ENCODE measurements at places on chromosomes 3 and 15.
A peak's percentile ranks its signal among the peaks of the same experiment; 100 is the strongest.

DNA sequence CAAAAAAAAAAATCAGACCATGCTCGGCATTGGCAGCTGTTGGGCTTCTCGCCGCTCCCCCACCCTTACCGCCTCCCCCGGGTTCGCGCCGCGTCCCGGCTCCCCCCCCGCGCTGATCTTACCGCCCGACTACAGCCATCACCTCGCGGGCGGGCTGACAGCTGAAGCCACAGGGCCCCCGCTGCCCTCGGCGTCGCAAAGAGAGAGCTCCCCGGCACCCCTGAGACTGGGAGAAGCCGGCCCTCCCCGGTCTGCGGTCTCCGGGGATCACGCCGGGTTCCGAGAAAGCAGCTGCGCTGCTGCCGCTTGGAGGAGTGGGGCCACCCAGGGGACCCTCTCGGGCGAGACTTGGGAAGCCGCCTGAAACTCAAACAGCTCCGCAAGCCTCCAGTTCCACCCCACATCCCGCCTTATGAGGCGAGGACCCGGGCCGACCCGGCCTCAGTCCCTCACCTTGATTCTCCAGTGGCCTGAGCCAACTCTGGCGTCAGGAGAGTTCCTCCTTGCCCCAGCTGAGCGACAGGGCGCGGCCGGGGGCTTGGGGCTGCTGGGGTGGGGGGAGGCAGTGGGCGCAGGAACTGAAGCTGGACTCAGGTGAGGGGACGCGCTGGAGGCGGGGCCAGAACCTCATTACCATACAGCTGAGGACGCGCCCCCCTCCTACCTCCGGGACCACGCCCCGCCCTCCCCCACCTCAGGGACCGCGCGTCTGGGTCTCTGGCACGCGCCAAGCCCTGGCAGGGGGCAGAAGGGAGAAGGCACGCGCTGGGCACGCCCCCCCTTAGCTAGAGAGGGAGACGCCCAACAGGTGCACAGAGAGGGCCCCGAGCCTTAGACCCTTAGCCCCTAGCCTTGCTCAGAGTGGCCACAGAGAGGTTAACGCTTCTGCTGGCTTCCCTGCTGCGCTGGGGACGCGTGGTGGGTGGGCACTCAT, 1.0 kb upstream of the DLL4 start:
- DNase-seq, result no peak

GRCh38 chr3:185549122-185549521, 3.3 kb downstream of the LIPH start:
- no peak for DNase-seq

DNA sequence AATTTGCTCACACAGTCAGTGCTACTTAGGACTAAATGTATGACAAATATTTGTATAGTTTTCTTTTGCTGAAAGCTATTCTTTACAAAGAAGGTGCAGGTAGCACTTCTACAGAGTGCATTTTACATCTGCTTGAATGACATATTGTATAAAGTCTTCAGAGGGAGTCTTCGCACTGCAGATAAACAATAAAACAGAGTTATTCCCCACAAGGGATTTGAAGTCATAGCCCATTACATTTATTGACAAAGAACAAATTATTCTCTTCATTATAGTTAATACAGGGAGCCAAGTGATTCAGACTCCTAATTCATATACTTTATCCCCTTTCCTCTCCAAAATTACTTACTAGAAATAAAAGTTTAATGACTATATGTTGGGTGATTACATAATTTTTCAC, 529.7 kb downstream of the EDEM1 start:
- DNase-seq, result no peak

DNA sequence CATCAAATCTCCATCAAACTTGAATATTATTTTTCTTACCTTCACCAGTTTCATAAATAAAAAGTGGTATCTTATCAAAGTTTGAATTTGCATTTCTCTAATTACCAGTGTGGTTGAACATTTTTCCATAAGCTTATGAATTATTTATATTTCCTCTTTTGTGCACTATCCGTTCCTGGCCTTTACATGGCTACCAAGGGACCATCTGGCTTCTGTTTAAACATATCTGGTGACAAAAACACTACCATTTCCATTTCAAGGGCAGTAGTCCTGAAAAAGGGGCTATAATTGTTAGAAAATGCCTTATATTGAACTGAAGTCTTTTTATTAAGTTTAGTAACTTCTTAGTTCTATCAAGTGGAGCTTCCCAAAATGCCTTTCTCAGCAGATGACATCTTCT, 44.3 kb upstream of the TM4SF4 start:
- no peak for DNase-seq

DNA sequence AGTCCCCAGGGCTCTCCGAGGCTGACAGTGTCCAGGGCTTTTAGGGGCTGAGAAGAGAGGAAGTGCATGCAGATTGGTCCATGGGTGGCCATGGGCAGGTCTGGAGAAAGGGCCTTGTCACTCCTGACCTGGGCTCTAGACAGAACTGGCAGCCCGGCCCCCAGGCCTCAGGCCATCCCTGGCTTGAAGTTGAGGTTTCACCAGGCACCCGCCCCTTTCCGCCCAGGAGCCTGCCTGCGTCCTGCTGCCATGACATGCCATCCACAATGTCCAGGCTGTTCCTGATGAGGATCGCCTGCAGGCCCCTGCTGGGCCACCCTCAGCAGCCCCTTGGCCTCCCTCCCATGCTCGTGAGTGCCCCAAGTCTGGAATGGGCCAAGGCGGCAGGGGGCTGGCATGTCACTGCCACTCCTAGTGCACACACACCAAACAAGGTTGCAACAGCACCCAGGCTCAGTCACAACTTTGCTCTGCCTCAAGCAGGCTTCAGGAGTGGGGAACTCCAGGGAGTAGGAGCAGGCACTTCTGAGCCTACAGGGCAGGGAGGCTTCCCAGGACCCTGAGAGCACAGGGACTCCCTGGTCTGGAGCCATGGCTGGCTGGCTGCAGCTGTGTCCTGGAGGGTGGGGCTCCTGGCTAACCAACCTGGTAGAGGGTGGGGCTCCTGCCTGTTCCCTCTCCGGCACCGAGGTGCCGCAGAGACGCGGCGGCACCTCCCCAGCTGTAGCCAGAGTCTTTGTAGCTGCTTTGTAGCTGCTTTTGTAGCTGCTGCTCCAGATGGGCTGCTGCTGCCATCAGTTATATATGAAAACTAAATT, 1457.1 kb upstream of the GBE1 start:
- DNase-seq, result no peak

DNA sequence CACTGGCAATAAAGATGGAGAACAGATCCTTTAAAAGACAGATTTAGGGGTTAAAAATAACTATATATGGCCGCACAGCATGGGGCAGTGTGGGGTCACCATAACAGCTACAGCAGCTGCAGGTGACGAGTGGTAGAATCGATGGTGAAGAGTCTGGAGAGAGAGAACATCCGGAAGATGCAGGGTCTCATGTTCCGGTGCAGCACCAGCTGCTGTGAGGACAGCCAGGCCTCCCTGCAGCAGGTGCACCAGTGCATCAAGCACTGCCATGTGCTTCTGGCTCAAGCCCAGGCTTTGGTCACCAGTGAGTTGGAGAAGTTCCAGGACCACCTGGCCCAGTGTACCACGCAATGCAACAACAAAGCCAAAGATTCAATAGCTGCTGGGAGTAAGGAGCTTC, 93.7 kb upstream of the IMPG2 start:
- no peak for DNase-seq

DNA sequence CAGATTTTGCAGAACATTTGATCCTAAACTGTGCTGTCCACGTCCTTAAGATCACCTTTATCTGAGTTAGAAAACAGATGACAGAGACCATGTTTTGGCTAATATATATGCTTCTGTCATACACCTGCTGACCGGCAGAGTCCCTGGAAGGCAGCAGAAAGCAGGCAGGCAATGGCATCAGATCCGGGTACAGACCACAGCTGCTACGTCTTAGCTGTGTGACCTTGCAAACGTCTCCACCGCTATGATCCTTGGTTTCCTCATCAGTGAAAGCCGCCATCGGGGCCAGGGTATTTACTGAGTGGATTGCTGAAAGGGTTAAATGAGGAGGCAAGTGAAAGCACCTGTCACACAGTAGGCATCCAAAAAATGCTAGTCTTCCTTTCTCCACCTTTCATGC, 72.1 kb downstream of the ABTB1 start:
- DNase-seq, result no peak

DNA sequence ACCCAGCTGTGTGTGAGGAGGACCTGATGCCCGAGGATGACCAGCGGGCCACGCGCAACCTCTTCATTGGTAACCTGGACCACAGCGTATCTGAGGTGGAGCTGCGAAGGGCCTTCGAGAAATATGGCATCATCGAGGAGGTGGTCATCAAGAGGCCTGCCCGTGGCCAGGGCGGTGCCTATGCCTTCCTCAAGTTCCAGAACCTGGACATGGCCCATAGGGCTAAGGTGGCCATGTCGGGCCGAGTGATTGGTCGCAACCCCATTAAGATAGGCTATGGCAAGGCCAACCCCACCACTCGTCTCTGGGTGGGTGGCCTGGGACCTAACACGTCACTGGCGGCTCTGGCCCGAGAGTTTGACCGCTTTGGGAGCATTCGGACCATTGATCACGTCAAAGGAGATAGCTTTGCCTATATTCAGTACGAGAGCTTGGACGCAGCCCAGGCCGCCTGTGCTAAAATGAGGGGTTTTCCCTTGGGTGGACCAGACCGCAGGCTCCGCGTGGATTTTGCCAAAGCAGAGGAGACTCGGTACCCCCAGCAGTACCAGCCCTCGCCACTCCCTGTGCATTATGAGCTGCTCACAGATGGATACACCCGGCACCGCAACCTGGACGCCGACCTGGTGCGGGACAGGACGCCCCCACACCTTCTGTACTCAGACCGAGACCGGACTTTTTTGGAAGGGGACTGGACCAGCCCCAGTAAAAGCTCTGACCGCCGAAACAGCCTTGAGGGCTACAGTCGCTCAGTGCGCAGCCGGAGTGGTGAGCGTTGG, 1.5 kb downstream of the RBM15B start:
- no peak for DNase-seq

DNA sequence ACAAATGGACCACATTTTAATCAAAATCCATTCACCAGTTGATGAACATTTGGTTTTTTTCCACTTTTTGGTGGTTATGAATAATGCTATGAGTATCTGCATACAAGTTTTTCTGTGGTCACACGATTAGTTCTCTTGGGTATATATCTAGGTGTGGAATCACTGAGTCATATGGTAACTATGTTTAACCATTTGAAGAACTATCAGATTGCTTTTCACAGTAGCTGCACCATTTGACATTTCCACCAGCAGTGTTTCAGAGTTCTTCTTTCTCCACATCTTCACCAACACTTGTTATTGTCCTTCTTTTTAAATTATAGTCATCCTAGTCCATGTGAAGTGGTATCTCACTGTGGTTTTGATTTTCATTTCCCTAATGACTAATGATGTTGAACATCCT, 33.3 kb upstream of the ATG7 start:
- DNase-seq, result no peak

GRCh38 chr3:113261626-113262303, 50.4 kb downstream of the BOC start:
- DNase-seq, result no peak

DNA sequence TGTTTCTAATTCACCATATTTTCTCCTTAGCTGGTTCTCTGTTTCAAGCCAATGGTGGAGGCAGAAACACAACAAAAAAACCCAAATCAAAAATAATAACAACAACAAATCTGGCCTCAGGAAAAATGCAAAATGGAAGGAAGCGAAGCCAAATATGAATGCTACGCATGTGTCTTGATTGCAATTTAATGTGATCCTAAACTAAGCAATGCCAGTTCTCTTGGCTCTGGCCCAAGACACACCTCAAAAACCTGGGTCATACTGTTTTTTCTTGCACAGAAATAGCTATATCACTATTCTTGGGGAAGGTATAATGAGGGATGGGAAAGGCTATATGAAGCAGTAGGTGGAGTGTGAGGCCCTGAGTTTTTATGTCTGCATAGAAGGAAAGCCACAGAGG, 724.7 kb downstream of the AGBL1 start:
- no peak for DNase-seq

- DNase-seq, result no peak
Measured at GRCh38 chr15:73571346-73571745, 61.8 kb downstream of the NPTN start.

GRCh38 chr3:189937302-189938127, 183.2 kb downstream of the P3H2 start:
- no peak for DNase-seq

DNA sequence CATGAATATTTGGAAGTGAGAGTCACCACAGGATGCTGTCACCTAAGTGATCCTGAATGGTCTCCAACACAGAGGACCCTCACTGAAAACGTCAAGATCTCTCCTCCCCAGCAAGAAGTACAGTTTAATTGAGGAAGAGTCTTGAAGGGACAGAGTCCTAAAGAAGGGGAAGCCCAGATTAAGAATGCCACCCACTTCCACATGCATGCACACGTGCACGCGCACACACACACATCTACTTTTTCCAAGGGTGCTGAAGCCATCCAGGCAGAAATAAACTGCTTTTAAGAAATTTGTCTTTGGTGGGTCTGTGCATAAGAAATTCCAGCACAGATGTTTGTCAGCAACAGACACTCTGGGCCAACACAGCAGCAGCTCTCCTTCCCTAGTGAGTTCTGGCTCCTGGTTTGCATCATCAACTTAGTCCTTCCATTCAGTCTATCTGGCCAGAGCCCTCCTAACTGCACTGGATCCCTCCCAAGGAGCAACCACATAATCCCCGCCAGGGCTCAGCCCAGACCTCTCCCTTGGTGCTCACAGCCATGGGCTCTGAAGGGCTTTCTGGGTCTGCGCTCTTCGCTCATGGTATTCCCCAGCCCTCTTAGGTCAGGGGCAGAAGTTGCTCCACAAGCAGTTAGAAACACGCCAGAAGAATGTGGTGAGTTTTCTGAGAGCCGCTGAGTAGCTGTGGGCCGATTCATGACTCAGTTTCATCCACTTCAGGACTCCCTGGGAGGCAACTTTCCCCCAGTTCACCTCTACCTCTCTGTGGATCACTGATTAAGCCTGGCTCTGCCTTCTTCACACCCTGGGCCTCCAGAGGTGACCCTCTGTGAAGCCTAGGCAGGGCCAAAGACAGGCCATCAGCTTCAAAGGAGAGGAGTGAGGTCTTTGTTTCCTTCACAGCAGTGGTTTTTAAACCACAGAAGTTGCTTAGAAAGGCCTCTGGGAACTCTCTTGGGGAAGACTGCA, 132.6 kb upstream of the LIPC start:
- no peak for DNase-seq

DNA sequence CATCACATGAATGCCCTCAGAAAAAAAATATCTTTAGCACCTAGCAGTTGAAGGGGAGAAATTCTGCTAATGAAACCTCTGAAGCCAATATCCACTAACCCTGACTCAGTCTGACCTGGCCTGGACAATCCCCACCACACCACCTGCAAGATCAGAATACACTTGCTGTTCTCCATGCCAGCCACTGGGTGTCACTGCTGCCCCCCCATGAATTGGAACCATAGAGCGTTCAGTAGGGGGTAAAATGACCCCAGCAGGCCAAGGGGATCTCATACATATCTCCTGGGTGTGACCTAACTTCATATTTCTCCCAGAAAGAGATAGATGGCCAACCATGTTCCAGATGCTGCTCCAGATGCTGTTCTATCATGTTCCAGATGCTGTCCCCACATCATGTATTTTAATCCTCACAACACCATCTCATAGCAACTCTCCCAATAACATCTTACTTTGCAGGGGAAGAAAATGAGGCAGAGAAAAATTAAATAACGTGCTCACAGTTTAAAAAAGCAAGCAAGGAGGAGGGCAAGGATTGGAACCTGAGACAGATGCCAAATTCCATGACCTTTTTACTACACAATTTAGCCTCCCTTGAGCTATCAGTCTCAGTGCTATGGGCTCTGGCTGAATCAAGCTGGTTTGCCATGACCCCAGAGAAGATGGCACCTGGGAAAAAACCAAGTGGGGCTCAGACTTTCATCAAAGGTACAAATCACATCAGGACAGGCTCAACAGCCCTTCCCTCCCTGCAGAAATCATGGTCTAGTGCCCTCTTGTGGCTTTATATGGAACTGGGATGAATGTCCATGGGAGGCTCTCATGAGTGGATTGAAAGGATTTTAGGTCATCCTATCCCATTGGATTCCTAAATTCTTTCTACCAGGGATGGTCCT, 12.4 kb downstream of the NTRK3 start:
- DNase-seq, result peak; percentile 22
